ENCODE measurements at places on chromosomes 6 and 20. TPM values are rescaled to one million over a fixed set of nuclear protein-coding genes. Genes with fewer than 3 reads are reported as not detected.

GRCh38 chr6:36516559-36516958 is 30.7 kb downstream of the STK38 start:
- no peak for DNase-seq

PNPLA1 gene
- polyA plus RNA-seq, result 2.6 TPM

GRCh38 chr20:64107736-64108457 is 532 bp upstream of the NPBWR2 start:
- no peak for DNase-seq

PTK7 gene
- polyA plus RNA-seq, result 236 TPM

- DNase-seq, result no peak
These were observed 136.8 kb upstream of the BTBD3 start for GRCh38 chr20:11780765-11781369.

DNA sequence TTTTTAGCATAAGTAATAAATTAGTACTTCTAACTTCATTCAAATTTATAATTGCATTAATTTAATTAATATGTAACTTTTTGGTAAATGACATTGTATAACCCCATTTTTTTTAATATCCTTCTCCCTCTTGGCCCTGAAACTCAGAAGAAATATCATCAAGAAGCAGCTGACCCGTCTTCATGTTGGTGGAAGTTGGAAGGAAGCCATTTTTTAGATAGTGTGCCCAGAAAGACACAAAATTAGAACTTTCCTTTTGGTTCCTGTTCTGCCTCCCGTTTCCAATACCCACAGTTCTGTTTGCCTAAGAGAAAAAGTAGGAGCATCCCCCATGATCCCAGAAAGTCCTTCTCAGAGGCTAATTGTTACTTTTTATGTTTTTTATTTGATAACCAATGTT is 65.5 kb downstream of the PLCB4 start:
- no peak for DNase-seq

DNA sequence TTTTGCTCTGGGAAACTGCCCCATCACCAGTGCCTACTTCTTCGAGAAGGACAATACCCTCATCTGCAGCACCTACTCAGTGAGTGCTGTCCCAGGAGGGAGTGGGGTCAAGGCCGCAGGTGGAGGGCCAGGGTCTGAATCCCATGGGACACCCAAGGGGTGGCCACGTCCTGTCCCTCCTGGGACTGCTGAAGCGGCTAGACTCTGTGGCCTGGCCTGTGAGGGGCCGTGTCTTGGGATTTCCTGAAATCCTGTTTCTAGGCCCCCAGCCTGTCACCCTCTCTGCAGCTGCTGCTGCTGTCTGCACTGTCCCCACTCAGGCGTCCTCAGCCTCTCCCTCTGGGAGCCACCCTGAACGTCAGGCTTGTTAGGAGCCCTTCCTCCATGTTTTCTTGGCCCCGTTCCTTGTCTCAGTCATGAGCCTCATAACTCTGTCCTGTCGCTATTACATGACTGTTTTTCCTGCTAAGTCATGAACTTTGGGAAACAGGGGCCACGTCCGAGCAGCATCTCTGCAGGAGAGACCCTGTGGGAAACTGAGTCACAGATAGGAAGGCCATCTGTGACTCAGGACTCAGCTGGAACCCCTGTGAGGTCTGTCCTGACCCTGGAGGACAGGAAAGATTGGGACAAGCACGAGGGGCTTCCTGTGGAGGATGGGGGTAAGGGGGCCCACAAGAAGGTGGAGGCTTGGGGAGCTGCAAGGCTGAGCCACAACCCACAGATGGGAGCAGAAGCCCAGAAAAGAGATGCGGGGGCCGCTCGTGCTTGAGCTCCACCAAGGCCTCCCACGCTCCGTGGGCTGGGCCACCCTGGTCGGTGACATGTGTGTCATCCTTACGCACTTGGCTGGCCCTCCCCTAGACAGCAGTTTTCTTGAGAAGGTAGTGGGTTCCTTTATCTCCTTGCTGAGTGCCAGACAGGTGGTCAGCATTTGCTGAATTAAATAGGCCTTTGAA is 49.9 kb downstream of the EFCAB8 start:
- no peak for DNase-seq

LAMA2 gene
- 25.7 TPM for polyA plus RNA-seq

GTPBP2 gene
- 60.9 TPM for polyA plus RNA-seq

DNA sequence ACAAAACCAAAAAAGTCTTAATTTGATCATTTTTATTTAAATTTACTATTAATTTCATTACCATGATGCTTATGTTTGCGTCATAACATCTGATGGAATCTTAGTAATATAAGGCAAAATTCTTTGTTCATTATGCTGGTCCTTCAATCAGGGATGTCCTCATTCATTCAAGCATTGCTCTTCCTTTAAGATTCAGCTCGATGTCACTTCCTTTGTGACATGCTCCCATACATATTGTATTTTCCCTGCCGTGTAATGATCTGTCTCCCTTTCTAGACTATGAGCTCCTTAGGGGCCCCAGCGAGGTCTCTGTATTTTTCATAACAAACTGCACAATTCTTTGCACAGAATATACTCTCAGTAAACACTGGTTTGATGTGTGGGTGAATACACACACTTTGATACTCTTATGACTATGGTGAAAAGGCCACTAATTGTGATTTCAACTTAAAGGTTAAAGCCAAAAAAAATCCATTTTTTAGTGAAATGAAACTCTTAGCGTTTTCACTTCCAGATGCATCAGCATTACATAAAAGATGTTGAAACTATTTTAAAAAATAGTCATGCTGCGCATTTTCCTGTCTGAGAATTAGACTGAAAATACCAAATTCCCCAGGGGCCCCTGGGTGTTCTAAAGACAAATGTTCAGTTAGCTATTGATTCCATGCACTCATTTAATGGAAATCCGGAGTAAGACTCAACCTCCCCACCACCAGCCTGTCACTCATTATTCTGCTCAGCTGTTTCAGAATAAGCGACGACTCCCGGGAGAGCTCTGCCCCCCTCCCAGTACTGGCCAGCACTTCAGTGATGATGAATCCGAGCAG is 169.7 kb downstream of the ATXN1 start:
- no peak for DNase-seq

NELFE gene
- polyA plus RNA-seq, result 87.6 TPM

DNA sequence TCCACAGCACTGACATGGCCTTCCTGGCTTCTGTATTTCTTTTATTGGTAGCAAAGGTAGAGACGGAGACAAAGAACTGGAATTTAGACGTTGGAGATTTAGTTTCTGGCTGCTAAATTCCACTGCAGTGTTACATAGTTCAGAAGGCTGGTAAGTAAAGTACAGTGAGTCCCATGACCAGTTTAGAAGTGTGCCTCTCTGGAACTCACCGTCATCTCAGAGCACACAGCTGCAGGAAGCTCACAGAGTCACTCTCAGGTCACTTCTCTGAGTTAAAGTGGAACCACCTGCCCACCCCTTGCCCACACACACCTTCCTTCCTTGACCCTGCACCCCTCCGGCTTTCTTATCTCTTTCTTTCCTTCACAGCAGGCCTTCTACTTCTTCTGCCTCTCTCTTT is 19.6 kb upstream of the BMP6 start:
- DNase-seq, result no peak

DNA sequence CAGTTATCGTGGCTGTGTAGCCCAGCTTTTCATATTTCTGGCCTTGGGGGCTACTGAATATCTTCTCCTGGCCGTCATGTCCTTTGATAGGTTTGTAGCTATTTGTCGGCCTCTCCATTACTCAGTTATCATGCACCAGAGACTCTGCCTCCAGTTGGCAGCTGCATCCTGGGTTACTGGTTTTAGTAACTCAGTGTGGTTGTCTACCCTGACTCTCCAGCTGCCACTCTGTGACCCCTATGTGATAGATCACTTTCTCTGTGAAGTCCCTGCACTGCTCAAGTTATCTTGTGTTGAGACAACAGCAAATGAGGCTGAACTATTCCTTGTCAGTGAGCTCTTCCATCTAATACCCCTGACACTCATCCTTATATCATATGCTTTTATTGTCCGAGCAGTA is 475 bp downstream of the OR2B6 start:
- no peak for DNase-seq

ARFGEF3 gene
- polyA plus RNA-seq, result 5.7 TPM

All from left renal pelvis (tissue), 4 donors.